ENCODE measurements at places on chromosomes 4 and X. TPM values are rescaled to one million over a fixed set of nuclear protein-coding genes. Genes with fewer than 3 reads are reported as not detected.

Gene ANOS1
- 0.32 TPM for total RNA-seq

Gene GATA1
- not detected for total RNA-seq

Gene BRS3
- not detected for total RNA-seq

Gene ADH7
- not detected for total RNA-seq

Gene AKAP14
- not detected for total RNA-seq

Gene ZNF157
- not detected for total RNA-seq

Gene DCAF8L2
- not detected for total RNA-seq

Gene CSAG3
- total RNA-seq: not detected

Gene FAM47A
- not detected for total RNA-seq

Gene USP26
- not detected for total RNA-seq

Gene PPEF2
- total RNA-seq: not detected

Gene S100P
- total RNA-seq: 0.06 TPM

Gene GNRHR
- total RNA-seq: not detected

Gene SLC10A4
- 0.06 TPM for total RNA-seq

Gene GCNA
- 1.9 TPM for total RNA-seq

Gene ANAPC4
- 18.1 TPM for total RNA-seq

Gene ERCC6L
- 3.1 TPM for total RNA-seq

Gene DCAF12L2
- not detected for total RNA-seq

Gene HELT
- total RNA-seq: not detected

Gene MAGEA10
- total RNA-seq: not detected

Gene OSTC
- 140 TPM for total RNA-seq

Gene IL9R
- total RNA-seq: 0.06 TPM

Gene TRPC5OS
- not detected for total RNA-seq

Gene ANXA3
- 168 TPM for total RNA-seq

Gene TRMT10A
- 5.0 TPM for total RNA-seq

Gene STOX2
- 1.6 TPM for total RNA-seq

Gene LIMCH1
- 57.3 TPM for total RNA-seq

Gene POLN
- total RNA-seq: 4.3 TPM

Gene TMEM185A
- total RNA-seq: 10.2 TPM

Gene CD40LG
- total RNA-seq: not detected

Gene MAOA
- total RNA-seq: 203 TPM

Gene STK26
- 1.4 TPM for total RNA-seq

Gene TLL1
- 12.5 TPM for total RNA-seq

Gene KDM6A
- 12.8 TPM for total RNA-seq

Gene MAGEA2
- not detected for total RNA-seq

Gene VCX2
- total RNA-seq: not detected

Gene RAB9B
- total RNA-seq: 1.1 TPM

Gene CSAG1
- total RNA-seq: not detected

Gene TLR1
- 1.7 TPM for total RNA-seq

Gene GPR119
- not detected for total RNA-seq

Gene SLC4A4
- total RNA-seq: under 0.01 TPM

Gene USP27X
- 4.4 TPM for total RNA-seq
